Stimulated activated CD4-positive, alpha-beta T cell treated with anti-CD3 and anti-CD28 coated beads, Interleukin-4, amount 100 ng/mL, for 1 hour (primary cell): ENCODE measurements at places on chromosomes 3 and 15.

DNA sequence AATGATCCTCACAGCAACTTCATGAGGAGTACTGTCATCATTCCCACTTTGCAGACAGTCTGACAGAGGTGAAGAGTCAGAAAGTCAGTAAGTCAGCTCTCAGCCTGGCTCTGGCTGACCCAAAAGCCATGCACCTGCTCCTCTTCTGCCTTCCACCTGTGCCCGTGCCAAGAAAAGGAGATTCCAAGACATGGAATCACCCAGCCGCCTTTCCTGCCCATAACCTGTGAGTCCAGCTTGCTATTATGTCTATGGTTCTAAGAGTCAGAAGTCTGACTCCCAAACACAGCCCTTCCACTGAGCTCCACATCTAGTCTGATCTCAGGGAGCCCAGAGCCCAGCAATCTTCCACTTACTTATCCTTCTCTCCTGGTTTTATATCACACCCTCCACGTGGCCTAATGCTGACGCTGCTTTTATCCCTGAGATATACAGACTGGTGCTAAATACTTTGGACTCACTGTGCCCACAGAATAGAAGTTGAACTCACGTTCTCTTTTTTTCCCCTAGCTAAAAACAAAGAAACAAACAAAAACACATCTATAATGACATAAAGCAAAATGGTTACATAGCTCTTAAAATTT is 66.0 kb downstream of the PLD1 start:
- DNase-seq: no peak

GRCh38 chr3:122975163-122975923 is 52.2 kb downstream of the SEMA5B start:
- no peak for DNase-seq

DNA sequence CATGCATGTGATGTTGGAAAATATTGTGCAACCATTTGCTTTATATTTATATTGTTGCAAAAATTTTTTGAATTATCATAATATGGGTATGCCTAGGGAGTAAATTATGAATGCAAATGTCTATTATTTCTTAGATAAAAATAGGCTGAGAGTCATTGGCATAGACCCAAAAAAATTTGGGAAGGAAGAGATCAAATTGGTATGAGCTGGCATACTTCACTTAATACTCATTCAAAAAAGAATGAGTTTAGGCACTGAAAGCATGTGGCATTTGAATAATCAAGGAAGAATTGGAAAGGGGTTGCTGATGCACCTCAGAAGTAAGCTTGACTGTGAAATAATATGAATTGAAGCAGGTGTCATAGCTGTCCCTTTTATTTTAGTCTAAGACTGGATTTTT is 764.0 kb upstream of the DPPA4 start:
- no peak for DNase-seq

DNA sequence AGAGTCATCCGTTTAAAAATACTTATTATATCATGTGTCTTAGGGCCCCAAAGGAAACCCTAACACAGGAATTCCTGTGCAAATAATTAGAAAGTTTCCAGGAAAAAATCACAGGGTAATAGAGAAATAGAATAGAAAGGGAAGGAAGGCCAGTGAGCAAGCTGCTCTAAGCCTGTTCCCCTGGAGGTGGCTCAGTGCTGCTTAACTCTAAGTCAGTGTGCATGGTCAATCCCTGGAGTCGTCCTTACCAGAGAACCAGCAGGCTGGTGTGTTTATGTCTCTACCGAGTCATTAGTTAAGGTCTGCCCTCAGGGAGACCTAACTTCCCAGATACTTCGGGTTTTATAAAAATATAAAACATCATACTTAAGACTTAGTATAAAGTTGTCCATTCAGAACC is 21.0 kb upstream of the MCF2L2 start:
- no peak for DNase-seq

DNA sequence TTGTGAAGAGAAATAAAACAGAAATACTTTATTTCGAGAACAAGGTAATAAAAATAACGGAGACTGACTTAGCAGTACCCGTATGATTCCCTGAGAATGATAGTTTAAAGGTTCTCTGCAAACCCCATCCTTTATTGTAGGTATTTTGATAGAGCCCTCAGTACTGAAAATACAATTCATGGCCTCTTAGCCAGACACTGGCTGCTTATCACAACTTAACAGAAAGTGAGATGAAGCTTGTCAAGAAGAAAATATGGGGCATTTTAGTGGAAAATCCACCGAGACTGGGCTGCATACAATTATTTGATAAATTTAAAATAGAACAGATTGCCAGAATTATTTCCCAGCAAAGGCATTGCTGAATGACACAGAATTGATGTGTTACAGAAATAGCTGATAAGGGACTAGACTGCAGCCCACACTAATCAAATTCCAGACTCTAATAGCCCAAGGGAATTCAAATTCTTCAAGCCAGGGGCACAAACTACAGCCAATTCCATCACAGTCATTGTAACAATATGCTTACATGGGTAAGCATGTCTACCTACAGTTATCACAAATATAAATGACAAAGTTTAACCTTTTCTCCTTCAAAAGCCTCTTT is 521.9 kb downstream of the PLOD2 start:
- DNase-seq: no peak

DNA sequence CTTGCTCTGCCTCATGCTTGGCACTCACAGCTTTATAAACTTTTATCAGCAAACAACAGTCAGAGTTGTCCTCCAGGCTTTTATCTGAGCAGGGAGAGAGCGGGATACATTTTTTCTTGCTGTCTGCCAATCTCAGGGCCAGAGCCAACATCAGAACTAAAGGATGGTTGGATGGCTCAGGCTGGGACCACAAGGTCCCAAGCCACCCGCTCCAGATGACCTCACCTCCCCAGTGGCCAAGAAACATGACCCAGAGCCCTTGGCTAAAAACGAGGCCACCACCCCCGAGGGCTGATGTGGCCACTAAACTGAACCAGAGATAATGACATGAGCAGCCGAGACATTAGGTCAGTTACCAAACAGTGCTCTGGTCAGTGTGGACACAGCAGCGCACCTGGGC is 18.8 kb upstream of the SPATA12 start:
- no peak for DNase-seq

DNA sequence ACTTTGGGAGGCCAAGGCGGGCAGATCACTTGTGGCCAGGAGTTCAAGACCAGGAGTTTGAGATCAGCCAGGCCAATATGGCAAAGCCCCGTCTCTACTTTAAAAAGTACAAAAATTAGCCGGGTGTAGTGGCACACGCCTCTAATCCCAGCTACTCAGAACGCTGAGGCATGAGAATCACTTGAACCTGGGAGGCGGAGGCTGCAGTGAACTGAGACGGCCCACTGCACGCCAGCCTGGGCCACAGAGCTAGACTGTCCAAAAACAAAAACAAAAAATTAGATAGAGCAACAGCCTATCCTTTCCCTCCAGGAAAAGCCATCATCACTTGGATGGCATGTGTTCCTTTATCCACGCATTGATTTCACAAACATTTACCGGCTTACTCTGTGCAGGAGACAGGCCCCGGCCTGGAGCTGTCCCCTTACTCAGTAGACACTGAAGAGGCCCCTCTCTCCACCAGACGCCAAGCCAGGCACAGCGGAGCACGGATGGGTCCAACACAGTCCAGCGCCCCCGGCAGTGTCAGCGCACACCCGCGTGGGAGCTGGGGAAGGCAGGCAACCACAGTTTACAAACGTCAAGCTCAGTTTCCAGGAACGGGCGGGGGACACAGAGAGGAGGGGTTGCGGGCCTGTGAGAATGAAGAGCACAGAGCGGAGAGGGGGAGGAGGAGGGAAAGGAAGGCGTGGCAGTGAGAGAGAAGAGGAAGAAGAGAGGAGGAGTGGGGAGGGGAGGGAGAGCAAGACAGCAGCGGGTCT is 3.1 kb downstream of the GP5 start:
- peak; percentile 56 for DNase-seq

DNA sequence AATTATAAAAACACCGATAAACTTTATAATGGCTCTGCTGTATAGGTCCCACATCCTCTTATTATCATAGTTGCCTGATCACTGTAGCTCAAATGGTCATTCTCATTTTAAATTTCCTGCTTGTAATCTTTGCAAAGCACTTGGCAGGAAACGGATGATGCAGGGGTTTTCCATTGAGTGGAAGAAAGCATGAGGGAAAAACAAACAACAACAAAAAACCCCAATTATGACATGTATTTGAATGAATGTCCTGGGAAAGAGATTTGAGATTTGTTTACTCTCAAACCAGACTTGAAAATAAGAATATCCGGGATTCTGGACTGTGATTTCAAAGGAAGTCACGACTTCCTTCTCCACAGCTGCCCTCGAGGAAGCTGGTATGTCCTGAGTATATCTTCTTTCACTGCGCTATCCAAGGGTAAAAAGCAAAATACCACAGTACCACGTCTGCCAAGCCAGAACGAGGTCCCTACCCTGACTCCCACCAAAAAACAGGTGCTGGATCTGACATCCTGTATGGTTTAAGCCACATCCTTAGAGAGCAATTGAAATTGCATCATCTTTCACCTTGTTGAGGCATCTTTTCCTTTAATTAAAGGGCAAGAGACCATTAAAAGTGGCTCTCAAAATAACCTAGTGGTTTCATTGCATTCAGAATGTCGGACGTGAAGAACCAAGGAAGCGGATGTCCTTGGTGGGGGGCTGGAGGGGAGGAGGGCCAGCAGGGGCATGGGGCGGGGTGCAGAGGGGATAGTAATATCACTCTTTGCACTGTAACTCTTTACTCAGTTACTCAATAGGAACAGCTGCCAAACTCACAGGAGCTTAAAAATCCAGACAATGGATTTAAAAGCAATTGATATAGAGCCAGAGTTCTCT is 13.5 kb upstream of the TIPIN start:
- DNase-seq: no peak

DNA sequence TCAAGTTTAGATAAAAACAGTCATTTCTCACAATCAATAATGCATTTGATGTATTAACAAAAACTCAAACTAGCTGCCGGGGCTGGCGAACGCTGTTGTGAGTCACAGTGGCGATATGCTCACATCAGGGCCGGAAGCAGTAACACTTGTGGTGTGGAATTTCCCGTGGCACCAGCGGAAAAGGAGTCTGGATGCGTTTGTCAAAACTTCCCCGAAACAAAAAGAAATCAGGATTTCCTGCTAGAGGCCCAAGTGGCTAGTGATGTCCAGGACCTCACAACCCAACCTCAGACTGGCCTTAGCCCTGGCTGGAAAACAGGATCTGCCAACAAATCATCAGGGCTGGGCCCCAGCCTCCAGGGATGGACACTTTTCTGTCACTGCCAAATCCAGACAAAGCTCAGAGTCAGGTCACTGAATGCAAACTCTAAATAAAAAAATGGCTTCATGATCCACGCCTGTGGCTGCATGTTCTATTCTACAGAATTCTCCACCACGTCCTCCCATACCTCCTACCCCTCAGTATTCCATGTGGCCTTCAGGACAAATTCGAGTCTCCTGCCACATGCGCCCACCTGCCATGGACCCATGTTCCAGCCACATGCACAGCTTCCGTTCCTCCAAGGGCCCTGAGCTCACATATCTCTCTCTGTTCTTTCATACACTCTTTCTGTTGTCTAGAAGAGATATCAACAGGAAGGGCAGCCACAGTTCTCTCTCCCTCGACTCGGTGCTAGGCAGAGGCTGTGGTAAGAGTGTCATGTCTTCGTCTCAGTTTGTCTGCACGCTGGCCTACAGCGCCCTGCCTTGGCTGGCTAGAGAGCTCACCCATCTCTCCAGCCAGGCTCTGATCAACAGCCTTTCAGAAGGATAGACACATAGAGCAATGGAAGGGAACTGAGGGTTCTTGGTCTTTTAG is 35.4 kb downstream of the EHD4 start:
- peak; percentile 76 for DNase-seq

- DNase-seq: no peak
Measured at GRCh38 chr15:55712363-55712762, 30.6 kb downstream of the PRTG start.

DNA sequence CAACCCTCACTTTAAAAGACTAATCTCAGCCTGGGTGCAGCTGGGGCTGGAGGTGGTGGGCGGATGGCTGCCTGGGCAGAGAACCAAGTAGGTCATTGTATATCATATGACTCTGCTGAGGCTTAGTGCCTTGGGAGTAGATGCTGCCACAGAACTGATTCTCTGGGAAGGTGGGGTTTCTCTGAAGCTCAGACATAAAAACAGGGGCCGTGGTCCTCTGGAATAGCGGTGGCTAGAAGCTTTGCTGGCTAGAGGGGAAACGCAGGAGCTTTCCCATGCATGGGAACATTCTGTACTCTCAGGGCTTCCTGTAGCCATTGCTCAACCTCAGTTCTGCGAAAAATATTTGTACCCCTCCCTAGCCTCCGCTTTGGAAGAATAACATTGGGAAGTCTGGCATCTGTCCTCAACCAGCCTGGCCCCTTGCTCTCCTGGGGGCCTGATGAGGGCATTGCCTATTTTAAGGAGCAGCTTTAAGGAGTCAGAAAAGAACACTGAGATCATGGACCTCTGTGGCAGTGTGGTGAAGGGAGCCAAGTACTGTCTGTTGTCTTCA is 14.7 kb downstream of the TIMP4 start:
- no peak for DNase-seq

GRCh38 chr3:4449043-4449805 is 17.8 kb downstream of the SUMF1 start:
- DNase-seq: no peak

GRCh38 chr3:170531054-170531453 is 54.8 kb downstream of the SLC7A14 start:
- no peak for DNase-seq

- DNase-seq: peak; percentile 88
Measured at GRCh38 chr15:39580117-39580484, 778 bp upstream of the THBS1 start.

DNA sequence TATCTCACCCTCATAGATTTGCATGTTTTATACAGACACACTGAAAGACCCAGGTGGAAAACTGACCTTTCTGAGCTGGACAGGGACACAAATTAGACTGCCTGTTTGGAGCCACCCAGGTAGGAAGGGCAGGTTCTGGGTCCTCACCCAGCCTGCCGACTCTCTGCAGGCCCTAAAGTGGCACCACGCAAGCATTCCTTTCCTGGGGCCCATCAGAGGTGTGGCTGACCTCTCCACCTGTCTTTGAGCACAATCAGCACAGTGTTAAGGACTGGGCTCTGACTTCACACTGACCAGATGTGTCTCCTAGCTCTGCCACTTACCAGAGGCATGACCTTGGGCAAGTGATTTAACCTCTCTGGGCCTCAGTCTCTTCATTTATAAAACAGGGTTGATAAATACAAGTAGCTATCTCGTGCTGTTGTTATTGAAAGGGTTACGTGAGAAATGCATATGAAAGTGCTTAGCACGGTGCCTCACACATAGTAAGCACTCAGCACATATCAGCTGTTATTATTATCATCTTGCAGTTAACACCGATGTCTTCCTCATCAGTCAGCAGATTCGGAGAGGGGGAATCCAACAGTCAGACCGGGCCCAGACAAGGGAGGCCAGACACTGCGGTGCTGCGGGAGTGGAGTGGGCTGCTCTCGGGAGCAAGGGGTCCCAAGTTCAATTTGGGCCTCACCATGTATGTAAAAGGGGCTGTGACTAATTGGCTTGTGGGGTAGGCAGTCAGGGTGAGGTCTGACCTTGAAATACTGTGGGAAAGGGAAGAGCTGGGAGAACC is 2.0 kb upstream of the TBC1D2B start:
- no peak for DNase-seq

GRCh38 chr3:186184021-186184420 is 75.1 kb upstream of the ETV5 start:
- DNase-seq: no peak
